ENCODE measurements at places on chromosomes 3 and 15. TPM values are rescaled to one million over a fixed set of nuclear protein-coding genes. Genes with fewer than 3 reads are reported as not detected.
A peak's percentile ranks its signal among the peaks of the same experiment; 100 is the strongest.

TMEM207 gene
- 2.9 TPM for total RNA-seq

RPSA gene
- total RNA-seq, result 961 TPM

ITGA11 gene
- total RNA-seq, result 4.7 TPM

CSTA gene
- total RNA-seq, result not detected

THUMPD3 gene
- 22.7 TPM for total RNA-seq

DNA sequence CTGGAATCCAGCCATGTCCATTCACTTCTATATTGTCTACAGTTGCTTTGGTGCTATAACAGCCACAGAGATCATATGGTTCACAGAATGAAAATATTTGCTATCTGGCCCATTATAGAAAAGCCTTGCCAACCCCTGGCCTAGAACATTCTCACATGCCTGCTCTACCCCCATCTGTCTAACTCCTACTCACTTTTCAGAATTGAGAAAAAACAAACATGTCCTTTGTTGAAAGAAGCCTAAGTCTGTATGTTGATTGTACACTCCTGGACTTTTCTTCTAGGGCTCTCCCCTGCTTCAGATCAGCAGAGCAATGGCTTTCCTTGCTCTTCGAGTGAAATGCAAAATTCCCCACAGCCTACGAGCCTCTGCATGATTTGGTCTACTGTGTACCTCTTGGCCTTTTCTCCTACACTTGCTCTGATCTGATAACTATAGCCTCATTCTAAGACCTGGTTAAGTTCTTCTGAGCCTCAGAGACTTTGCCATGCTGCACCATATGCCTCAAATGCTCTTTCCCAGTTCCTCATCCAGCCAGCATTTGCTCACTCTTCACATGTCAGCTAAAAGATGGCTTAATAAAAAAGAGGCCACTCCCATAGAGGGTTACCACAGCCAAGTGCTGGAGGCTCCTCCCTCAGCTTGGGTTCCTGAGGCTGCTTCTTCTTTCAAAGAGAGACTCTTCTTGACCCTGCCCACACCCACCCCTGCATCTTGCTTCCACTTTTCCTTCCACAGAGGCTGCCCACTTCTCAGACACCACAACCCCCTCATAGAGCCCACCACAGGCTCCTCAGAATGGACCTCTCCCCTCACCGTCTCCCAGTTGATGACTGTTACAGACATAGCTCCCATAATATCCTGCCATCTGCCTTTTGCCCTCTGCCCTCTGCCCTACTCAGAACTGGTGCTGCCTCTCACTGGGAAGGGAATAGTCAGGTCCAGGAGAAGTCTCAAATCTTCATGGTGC lies 22.9 kb upstream of the DCLK3 start:
- DNase-seq, result no peak
- H3K4me3 ChIP-seq, result no peak overlapping the region
- no peaks in the 10 kb centered on the region for H3K27me3 ChIP-seq
- H3K36me3 ChIP-seq, result no peaks in the 10 kb centered on the region

DNA sequence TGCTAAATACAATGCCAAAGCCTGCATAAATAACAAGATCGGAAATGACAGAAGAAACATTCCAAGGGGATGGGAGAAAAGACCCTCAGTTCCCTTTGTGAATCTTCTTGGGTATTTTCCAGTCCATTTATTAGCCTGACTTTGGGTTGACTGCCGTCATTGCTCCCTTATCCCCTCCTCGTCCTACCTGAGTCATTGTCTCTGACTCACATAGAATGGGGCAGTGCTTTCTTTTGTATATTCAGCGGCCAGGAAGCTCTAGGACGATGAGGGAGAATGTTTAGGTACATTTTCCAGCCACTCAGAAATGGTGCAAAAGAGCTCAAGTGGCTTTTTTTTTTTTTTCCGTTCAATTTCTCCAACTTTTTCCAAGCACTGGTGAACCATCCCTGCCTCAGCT lies 71.6 kb downstream of the KAT2B start:
- H3K4me1 ChIP-seq, result no peaks in the 10 kb centered on the region
- DNase-seq, result no peak
- no peak overlapping the region for H3K4me3 ChIP-seq

DNA sequence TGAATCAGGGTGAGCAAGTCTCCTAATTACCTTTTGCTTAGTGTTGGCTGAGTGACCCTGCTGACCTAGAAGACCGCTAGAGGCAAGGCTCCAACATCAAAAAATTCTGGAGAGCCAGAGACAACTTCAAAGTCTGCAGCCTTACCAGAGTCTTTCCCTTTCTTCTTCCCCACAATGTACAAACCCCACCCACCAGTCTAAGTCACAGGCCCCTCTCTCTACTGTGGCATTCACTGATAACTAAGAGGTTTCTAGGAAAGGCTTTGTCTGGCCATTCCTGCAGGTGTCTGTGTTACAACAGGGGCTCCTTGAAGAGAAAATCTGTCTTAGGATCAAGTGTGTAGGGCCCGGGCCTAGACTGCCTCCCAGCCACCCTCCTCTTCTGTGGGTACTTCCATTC lies 525 bp downstream of the MYH15 start:
- no peak overlapping the region for H3K27ac ChIP-seq
- H3K4me1 ChIP-seq, result no peaks in the 10 kb centered on the region
- H3K27me3 ChIP-seq, result no peaks in the 10 kb centered on the region
- no peak overlapping the region for H3K4me3 ChIP-seq
- H3K36me3 ChIP-seq, result no peaks in the 10 kb centered on the region
- no peak for DNase-seq

- no peak for DNase-seq
- H3K27ac ChIP-seq, result no peak overlapping the region
- H3K27me3 ChIP-seq, result no peaks in the 10 kb centered on the region
- no peak overlapping the region for H3K4me3 ChIP-seq
- no peaks in the 10 kb centered on the region for H3K36me3 ChIP-seq
- no peaks in the 10 kb centered on the region for H3K4me1 ChIP-seq
Observed at GRCh38 chr3:150656316-150656715, 47.4 kb downstream of the ERICH6 start.

GRCh38 chr3:195750797-195751520 lies 30.2 kb downstream of the MUC20 start:
- no peak overlapping the region for H3K4me3 ChIP-seq
- H3K36me3 ChIP-seq, result no peaks in the 10 kb centered on the region
- H3K27me3 ChIP-seq, result no peaks in the 10 kb centered on the region
- no peak for DNase-seq
- H3K4me1 ChIP-seq, result no peaks in the 10 kb centered on the region
- H3K27ac ChIP-seq, result peak overlapping the region; percentile 17

GRCh38 chr3:187750006-187750512 lies 4.8 kb upstream of the BCL6 start:
- H3K27ac ChIP-seq, result peak overlapping the region; percentile 86
- peaks cover 40% of the 10 kb centered on the region for H3K4me1 ChIP-seq
- peak overlapping the region; percentile 6 for H3K4me3 ChIP-seq
- peak; percentile 89 for DNase-seq
- no peaks in the 10 kb centered on the region for H3K27me3 ChIP-seq
- H3K36me3 ChIP-seq, result no peaks in the 10 kb centered on the region

DNA sequence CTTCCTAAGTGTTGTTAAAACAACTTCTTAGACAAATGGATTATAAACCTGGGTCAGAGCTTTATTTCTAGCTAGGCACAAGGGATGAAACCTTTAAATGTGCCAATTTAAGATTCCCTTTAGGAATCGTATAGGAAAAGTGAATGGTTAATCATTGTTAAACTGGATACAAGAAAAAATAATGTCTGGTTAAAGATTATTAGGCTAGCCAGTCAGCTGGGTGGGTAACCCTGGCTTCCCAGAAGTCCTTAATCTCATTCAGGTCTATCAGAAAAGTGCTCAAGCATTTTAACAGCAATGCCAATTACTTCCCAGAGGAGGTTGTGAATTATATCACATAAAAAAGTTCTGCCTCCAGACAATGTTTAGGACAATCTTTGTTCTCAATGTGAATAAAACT lies 37.6 kb downstream of the NANOGP8 start:
- no peak overlapping the region for H3K4me3 ChIP-seq
- H3K36me3 ChIP-seq, result no peaks in the 10 kb centered on the region
- no peaks in the 10 kb centered on the region for H3K27me3 ChIP-seq
- H3K27ac ChIP-seq, result no peak overlapping the region
- H3K4me1 ChIP-seq, result peaks cover 9% of the 10 kb centered on the region

DNA sequence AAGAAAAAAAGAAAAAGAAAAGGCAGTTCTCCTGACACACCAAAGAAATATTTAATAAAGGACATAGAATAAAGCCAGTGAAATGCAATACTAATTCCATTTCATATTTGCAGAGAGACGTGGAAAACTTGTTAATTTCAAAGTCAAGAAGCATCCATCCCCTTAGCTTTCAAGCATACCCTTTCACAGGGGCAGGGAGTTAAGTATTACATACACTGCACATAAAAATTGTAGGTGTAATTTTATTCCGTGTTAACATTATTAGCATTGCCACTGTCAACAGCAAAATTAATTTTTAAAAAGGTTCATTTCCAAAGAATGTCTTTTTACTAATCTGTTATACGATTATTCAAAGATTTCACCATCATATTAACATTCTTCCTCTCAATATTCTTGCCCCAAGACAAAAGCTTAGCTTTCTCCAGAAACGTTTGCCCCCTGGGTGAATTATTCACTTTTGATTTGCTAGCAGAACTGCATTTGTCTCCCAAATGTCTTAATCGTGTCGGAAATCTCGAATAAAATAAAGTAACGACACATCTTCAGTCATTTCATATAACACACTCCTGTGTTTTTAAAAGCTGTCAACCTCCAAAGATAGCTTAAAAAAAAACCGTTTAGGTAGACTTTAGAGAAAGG lies 517.9 kb downstream of the MECOM start:
- H3K36me3 ChIP-seq, result no peaks in the 10 kb centered on the region
- H3K4me1 ChIP-seq, result peaks cover 17% of the 10 kb centered on the region
- no peak for DNase-seq
- no peak overlapping the region for H3K27ac ChIP-seq
- peak overlapping the region; percentile 59 for H3K4me3 ChIP-seq

- no peak overlapping the region for H3K4me3 ChIP-seq
- no peak for DNase-seq
- no peaks in the 10 kb centered on the region for H3K27me3 ChIP-seq
- peaks cover 10% of the 10 kb centered on the region for H3K4me1 ChIP-seq
Observed at GRCh38 chr3:170623524-170623923, 37.6 kb upstream of the SLC7A14 start.

GRCh38 chr15:82999905-83000671 lies 11.4 kb downstream of the C15orf40 start:
- no peak overlapping the region for H3K4me3 ChIP-seq
- H3K4me1 ChIP-seq, result no peaks in the 10 kb centered on the region
- no peaks in the 10 kb centered on the region for H3K27me3 ChIP-seq

DNA sequence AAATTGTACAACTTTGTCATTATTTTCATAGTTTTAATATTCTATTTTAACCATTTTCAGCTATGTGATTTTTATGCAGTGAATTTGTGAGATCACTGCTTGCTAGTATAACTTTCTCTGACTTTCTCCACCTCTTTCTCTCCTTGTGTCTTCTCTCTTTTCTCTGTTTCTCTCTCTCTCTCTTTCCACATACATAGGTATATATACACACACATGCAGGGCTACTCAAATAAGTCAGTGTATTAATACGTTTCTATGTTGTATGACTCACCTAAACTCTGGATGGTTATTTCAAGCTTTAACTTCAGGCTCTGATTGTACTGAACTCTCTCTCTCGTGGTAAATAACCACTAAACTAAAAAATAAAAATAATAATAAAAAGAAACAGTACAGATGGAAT lies 1389.3 kb upstream of the ALCAM start:
- H3K4me3 ChIP-seq, result no peak overlapping the region
- no peaks in the 10 kb centered on the region for H3K4me1 ChIP-seq
- peak overlapping the region; percentile 18 for H3K27ac ChIP-seq
- DNase-seq, result no peak

GRCh38 chr3:127284258-127284657 lies 3.6 kb downstream of the PRR20G start:
- DNase-seq, result no peak
- no peaks in the 10 kb centered on the region for H3K36me3 ChIP-seq
- H3K4me1 ChIP-seq, result no peaks in the 10 kb centered on the region

Data from hepatocyte (in vitro differentiated cells).